Activated CD8-positive, alpha-beta memory T cell treated with anti-CD3 and anti-CD28 coated beads, Interleukin-2, amount 10 ng/mL, durations not matched to agents 7 days and 5 days (primary cell): ENCODE measurements at places on chromosomes 16 and 17.

GRCh38 chr17:47889734-47890529, 6.1 kb upstream of the SP2 start:
- peak; percentile 93 for DNase-seq

- no peak for DNase-seq
Measured at GRCh38 chr17:65202844-65203571, 65.8 kb downstream of the RGS9 start.

- no peak for DNase-seq
Measured at GRCh38 chr17:16040710-16041251, 41.2 kb downstream of the TTC19 start.

DNA sequence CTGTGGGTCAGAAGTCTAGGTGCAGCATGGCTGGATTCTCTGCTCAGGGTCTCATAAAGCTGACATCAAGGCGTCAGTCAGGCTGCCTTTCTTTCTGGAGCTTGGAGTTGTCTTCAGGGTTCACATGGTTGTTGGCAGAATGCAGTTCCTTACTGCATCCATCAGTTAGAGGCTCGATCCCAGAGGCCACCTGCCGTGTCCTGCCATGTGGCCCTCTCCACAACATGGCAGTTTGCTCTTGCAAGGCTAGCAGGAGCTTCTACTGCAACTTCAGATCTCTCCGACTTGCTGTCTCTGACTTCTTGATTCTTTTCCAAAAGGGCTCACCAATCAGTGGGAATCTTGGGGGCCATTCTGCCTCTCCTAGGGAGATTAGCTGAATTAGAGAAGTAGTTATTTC, 11.9 kb downstream of the PITPNC1 start:
- DNase-seq: no peak

DNA sequence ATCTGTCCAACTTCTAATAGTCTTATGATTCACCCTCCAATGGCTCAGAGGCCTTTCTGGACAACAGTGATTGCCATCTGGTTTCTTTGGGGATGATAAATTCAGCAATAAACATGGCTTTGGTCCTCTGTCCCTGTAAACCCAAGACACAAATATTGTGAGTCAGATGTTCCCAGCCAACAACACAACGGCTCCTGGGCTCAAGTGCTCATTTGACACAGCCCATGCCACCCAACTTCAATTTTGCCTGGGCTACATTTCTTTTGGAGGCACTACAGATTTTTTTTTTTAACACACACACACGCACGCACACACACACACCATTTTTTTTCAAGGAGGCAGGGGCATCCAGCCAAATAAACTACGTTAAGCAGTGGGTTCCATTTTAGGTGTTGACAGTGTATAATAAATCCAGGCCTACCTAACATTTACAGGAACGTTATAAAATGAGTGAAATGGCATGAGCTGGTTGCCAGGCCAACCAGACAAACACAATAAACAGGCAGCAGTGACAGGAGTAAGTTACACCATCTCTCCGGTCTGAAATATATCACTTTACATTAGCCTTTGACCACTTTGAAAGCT, 939.9 kb upstream of the SOX9 start:
- DNase-seq: no peak

GRCh38 chr17:15398291-15398690, 56.9 kb upstream of the TEKT3 start:
- no peak for DNase-seq

GRCh38 chr17:78824240-78824639, 16.4 kb downstream of the USP36 start:
- no peak for DNase-seq

- DNase-seq: no peak
Measured at GRCh38 chr17:11324846-11325420, 83.9 kb downstream of the SHISA6 start.

- DNase-seq: no peak
Measured at GRCh38 chr16:87678618-87679017, 76.3 kb downstream of the JPH3 start.

DNA sequence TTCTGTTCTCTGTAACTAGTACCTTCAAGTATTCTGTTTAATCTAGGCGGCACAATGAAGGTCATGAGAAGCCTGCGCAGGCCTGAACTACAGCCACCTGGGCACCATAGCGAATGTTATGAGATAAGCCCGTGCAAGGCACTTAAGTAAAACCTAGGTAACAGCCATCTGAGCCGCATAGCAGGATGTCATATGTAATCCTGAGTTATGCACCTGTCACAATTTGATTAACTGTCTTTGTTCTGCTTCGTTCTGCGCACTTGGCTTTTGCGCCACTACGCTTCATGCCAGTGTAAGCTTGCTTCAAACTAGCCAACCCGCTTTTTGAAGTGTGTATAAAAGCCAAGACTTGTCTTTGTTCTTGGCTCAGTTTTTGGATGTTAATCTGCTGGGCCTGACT, 449.8 kb downstream of the KCNJ18 start:
- DNase-seq: no peak

- DNase-seq: no peak
Measured at GRCh38 chr16:5367951-5368350, 270.4 kb upstream of the EEF2KMT start.

- no peak for DNase-seq
Measured at GRCh38 chr17:28141773-28142172, 99.3 kb downstream of the NLK start.

- no peak for DNase-seq
Measured at GRCh38 chr17:75536366-75536765, 10.9 kb downstream of the LLGL2 start.

- no peak for DNase-seq
Measured at GRCh38 chr17:78679495-78680395, 102.3 kb downstream of the CYTH1 start.

- DNase-seq: no peak
Measured at GRCh38 chr17:69093279-69093789, 32.6 kb upstream of the ABCA9 start.

DNA sequence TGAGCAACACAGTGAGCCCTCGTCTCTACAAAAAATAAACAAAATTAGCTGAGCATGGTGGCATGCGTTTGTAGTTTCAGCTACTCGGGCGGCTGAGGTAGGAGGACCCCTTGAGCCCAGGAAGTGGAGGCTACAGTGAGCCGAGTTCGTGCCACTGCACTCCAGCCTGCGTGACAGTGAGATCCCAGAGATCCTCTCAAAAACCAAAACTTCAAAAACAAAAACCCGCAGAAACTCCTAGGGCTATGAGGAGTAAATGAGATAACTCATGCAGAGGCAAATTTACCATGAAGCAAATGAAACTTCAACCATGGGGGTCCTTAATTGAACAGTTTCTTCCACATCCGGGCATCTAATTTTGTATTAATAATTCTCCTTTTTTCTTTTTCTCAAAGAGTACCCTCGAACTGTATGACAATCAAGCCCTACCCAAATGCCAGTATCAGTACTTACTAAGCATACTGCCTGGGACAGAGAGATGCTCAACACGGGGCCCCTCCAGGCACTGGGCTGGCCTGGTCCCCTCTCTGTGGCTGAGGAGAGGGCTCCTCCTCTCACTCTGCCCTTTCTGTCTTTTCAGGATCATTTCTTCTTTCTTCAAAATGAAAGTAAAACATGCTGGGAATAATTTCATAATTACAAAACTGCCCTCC, 789 bp upstream of the PIPOX start:
- DNase-seq: no peak

DNA sequence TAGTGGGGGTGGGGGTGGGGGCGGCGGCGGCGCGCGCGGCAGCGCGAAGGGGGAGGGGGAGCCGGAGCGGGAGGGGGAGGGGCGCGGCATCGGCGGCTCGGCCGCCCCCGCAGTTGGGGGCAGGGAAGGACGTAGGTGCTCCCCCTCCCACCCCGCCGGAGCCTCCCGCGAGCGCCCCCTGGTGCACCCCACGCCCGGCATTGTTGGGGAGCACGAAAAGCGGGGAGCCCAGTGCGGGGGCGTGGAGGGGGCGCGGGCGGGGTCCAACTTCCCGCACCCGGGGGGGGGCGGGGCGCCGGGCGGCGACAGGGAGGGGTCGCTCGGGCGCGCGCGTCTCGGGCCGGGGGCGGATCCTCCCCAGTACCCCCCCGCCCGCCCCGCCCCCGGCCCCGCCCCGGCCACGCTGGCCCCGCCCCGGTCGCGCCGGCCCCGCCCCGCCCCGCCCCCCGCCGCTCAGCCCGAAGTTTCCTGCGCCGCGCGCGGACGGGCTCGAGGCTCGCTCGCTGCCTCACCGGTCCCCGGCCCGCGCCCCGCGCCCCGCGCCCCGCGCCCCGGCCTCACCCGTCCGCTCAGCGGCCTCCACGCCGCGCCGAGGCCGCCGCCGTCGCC, at the start of gene CACNA1H:
TSS of gene CACNA1H (plus strand) at position 456 of the 609 bp plus-strand sequence. CDS start 632 bp downstream, outside the sequence.
- DNase-seq: no peak

GRCh38 chr17:6551869-6552531, 4.4 kb downstream of the PITPNM3 start:
- DNase-seq: no peak

DNA sequence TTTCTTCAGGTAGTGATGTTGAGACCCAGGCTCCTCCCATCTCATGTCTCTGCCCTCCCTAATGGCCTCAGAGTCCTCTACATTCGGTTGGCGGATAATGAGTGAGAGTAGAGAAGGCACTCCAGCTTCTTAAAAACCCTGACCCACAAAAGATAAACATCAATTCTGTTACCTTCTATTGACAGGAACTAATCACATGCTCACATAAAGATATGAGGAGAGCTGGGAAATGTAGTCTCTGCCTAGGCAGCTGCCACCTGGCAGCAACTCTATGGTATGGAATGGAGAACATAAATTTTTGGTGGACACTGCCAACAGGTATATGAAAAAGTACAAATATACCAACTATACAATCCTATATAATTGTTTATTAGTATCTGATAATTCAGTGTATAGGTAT, 110.7 kb upstream of the HLF start:
- no peak for DNase-seq

DNA sequence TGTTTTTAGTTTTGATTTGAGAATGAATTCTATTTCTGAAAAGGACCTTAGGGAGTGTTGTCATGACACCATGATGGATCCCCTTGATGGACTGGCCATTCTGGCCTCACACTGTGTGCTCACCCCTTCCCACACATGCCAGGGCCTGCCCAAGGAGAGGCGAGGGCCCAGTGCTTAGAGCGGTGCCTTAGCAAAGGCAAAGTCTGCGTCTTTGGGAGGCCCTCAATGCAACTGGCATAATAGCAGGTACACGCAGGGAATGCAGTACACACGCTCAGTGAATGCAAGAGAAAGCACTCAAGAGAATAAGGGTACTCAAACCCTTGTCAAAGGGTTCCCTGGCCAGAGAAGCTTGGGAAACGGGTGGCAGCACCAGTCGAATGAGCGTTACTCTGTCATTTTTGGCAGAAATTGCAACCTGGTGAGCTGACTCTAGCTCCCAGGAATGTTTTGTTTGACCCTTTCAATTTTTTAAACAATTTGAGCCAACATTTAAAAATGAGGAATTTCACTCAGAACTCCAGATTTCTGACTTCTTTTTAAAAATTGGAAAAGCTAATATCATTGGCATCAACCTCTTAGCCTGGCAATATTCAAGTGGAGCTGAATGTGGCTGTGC, 32.1 kb downstream of the NKD1 start:
- no peak for DNase-seq

GRCh38 chr17:59914274-59914854, 21.4 kb downstream of the RPS6KB1 start:
- DNase-seq: no peak

DNA sequence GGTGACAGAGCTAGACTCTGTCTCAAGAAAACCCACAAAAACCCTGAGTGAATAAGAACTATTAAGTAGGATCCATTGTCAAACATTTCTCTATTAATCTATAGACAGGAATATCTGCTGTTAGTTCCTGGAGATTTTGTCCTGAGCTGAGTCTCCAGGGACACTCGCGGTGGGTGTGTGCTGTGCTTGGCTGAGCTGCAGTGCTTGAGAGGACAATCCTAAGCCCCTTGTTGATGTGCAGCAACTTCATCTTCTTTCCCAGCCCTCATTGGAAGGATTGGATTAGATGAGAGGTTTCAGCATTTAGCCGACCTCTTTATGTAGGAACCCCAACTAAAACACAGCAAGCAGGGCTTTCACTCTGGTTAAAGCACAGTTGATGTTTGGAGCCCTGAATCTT, 33.3 kb downstream of the NDEL1 start:
- DNase-seq: no peak

DNA sequence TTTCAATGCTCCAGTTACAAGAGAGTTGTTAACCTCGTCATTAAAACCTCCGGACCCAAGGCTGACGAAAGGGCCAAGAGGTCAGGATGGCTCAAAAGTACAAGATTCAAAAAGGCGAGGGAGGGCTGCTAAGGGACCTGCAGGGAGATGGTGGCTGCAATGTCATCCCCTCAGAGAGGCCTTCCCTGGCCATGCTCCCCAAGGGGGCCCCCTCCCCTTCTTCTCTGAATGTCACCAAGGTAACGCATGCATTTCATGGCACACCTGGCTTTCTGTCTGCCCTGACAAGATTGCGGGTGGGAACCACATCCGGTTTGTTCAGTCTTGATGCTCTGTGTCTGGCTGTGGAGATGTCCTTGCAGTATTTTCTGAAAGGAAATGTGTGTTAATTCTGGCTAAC, 89.9 kb downstream of the C16orf78 start:
- peak; percentile 90 for DNase-seq

- DNase-seq: no peak
Measured at GRCh38 chr17:34412965-34413441, 50.0 kb upstream of the CCL1 start.

DNA sequence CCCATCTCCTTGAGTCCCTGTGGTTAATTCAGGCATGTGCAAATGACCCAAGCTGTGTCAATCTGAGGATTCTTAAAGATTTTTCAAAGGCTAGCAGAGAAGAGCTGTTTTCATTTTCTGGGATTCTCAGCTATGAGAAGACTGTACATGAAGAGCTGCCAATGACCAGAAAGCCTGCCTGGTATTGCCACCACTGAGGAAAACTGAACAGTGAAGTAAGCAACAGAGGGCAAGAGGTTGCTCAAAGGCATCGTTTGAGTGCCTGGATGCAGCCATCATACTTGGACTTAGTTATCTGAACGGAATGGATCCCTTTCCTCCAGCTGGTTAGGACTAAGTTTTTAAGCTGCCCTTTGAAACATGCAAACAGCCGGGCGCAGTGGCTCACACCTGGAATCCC, 38.4 kb downstream of the FAM20A start:
- no peak for DNase-seq
